ENCODE measurements at places on chromosomes 4 and X.

- H3K27ac ChIP-seq, result no peak overlapping the region
- H3K36me3 ChIP-seq, result no peaks in the 10 kb centered on the region
- no peak for DNase-seq
These were observed 28.3 kb downstream of the CNGA2 start for GRCh38 chrX:151762802-151763201.

DNA sequence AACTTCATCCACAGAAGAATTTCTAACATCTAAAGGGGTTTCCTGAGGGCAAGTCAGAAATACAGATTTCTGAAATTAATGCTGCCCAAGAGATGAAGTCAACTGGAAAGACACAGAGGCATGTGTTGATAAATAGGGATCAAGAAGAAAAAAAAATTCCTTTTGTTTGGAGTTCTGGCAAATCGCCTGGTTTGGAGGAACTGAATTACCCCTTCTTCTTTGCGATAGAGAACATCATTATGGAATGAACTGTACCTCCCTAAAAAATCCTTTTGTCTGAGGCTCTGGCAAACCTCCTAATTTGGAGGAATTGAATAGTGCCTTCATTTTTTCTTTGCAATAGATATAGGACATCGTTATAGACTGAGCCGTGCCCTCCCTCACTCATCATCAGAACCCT lies 200.9 kb downstream of the DHRSX start:
- no peak for DNase-seq
- no peak overlapping the region for H3K27ac ChIP-seq
- peaks cover 3% of the 10 kb centered on the region for H3K36me3 ChIP-seq
- H3K4me1 ChIP-seq, result no peaks in the 10 kb centered on the region

- no peaks in the 10 kb centered on the region for H3K4me1 ChIP-seq
- DNase-seq, result no peak
- no peak within 1 kb of the TSS for H3K27ac ChIP-seq
- H3K36me3 ChIP-seq, result no peaks in the 10 kb centered on the region
- H3K27me3 ChIP-seq, result peaks cover 15% of the 10 kb centered on the region
These were observed at the start of gene HTRA3 for GRCh38 chr4:8269535-8270417. Gene HTRA3, plus strand, starts transcription at chr4:8269754. Its CDS starts 215 bp downstream, at chr4:8269969.

- H3K27ac ChIP-seq, result no peak overlapping the region
- no peak for DNase-seq
- H3K4me3 ChIP-seq, result no peak overlapping the region
- H3K36me3 ChIP-seq, result no peaks in the 10 kb centered on the region
These were observed 679.7 kb downstream of the FAT4 start for GRCh38 chr4:125994430-125994829.

- H3K27ac ChIP-seq, result no peak overlapping the region
- no peaks in the 10 kb centered on the region for H3K27me3 ChIP-seq
- H3K36me3 ChIP-seq, result no peaks in the 10 kb centered on the region
- no peak overlapping the region for H3K4me3 ChIP-seq
- DNase-seq, result no peak
These were observed 97.1 kb downstream of the IQCM start for GRCh38 chr4:149718500-149718899.

- peaks cover 12% of the 10 kb centered on the region for H3K36me3 ChIP-seq
- DNase-seq, result no peak
- H3K27me3 ChIP-seq, result no peaks in the 10 kb centered on the region
- no peak overlapping the region for H3K4me3 ChIP-seq
- H3K27ac ChIP-seq, result no peak overlapping the region
These were observed 176.5 kb downstream of the FBXW7 start for GRCh38 chr4:152359208-152360044.

GRCh38 chr4:16196482-16197393 lies 29.5 kb downstream of the TAPT1 start:
- no peaks in the 10 kb centered on the region for H3K27me3 ChIP-seq
- DNase-seq, result no peak
- H3K4me1 ChIP-seq, result peaks cover 20% of the 10 kb centered on the region
- no peak overlapping the region for H3K27ac ChIP-seq

GRCh38 chr4:56773346-56773745 lies 48.2 kb downstream of the SPINK2 start:
- H3K4me1 ChIP-seq, result no peaks in the 10 kb centered on the region
- no peak for DNase-seq
- H3K4me3 ChIP-seq, result no peak overlapping the region
- no peaks in the 10 kb centered on the region for H3K27me3 ChIP-seq
- H3K27ac ChIP-seq, result no peak overlapping the region

GRCh38 chr4:24603343-24603742 lies 19.0 kb upstream of the DHX15 start:
- H3K4me1 ChIP-seq, result no peaks in the 10 kb centered on the region
- peaks cover 3% of the 10 kb centered on the region for H3K27me3 ChIP-seq
- DNase-seq, result no peak

- no peaks in the 10 kb centered on the region for H3K27me3 ChIP-seq
- no peaks in the 10 kb centered on the region for H3K4me1 ChIP-seq
- H3K4me3 ChIP-seq, result no peak overlapping the region
- no peak for DNase-seq
- H3K27ac ChIP-seq, result no peak overlapping the region
- H3K36me3 ChIP-seq, result no peaks in the 10 kb centered on the region
These were observed 1530.0 kb downstream of the PCDH18 start for GRCh38 chr4:136002316-136002715.

GRCh38 chr4:138805736-138806135 lies 209.8 kb upstream of the NOCT start:
- H3K27me3 ChIP-seq, result peaks cover 21% of the 10 kb centered on the region
- no peak overlapping the region for H3K27ac ChIP-seq
- no peaks in the 10 kb centered on the region for H3K36me3 ChIP-seq
- H3K4me1 ChIP-seq, result no peaks in the 10 kb centered on the region
- DNase-seq, result no peak
- no peak overlapping the region for H3K4me3 ChIP-seq

DNA sequence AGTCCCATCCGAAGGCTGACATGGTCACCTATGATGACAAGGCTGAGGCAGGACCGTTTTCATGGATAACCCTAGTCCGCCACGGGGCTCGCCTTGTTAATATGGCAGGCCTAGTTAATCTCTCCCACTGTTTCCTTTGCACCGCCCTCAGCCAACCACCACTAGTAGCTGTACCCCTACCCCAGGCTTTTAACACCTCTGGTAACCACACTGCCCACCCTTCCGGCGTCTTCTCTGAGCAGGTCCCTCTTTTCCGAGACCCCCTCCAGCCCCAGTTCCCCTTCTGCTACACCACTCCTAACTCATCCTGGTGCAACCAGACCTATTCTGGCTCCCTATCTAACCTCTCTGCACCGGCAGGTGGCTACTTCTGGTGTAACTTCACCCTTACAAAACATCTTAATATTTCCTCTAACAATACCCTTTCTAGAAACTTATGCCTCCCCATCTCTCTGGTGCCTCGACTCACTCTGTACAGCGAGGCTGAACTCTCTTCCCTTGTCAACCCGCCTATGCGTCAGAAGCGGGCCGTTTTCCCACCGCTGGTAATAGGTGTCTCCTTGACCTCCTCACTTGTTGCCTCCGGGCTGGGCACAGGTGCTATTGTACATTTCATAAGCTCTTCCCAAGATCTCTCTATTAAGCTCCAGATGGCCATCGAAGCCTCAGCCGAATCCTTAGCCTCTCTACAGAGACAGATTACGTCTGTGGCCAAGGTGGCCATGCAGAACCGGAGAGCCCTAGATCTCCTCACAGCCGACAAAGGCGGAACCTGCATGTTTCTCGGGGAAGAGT lies 964.4 kb downstream of the RPA4 start:
- H3K4me3 ChIP-seq, result no peak overlapping the region
- no peak overlapping the region for H3K27ac ChIP-seq
- no peaks in the 10 kb centered on the region for H3K27me3 ChIP-seq
- no peaks in the 10 kb centered on the region for H3K36me3 ChIP-seq

- H3K36me3 ChIP-seq, result no peaks in the 10 kb centered on the region
- DNase-seq, result peak; percentile 60
- peaks cover 19% of the 10 kb centered on the region for H3K4me1 ChIP-seq
- no peak overlapping the region for H3K4me3 ChIP-seq
- H3K27ac ChIP-seq, result peak overlapping the region; percentile 65
These were observed 115.0 kb downstream of the SMIM20 start for GRCh38 chr4:26028793-26029567.

DNA sequence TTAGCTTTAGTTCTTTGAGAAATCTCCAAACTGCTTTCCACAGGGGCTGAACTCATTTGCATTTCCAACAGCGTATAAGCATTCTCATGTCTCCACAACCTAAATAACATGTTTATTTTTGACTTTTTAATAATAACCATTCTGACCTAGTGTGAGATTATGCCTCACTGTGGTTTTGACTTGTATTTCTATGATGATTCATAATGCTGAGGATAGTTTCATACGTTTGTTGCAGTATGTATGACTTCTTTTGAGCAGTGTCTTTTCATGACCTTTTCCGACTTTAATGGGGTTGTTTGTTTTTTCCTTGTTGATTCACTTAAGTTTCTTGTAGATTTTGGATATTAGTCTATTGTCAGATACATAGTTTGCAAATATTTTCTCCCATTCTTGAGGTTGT lies 1833.0 kb upstream of the PCDH10 start:
- no peak for DNase-seq
- H3K27me3 ChIP-seq, result no peaks in the 10 kb centered on the region
- H3K4me3 ChIP-seq, result no peak overlapping the region
- H3K4me1 ChIP-seq, result no peaks in the 10 kb centered on the region
- H3K27ac ChIP-seq, result no peak overlapping the region

- no peak overlapping the region for H3K4me3 ChIP-seq
- no peak overlapping the region for H3K27ac ChIP-seq
- no peaks in the 10 kb centered on the region for H3K27me3 ChIP-seq
- no peak for DNase-seq
These were observed 120.0 kb upstream of the CHRDL1 start for GRCh38 chrX:110915570-110915969.

DNA sequence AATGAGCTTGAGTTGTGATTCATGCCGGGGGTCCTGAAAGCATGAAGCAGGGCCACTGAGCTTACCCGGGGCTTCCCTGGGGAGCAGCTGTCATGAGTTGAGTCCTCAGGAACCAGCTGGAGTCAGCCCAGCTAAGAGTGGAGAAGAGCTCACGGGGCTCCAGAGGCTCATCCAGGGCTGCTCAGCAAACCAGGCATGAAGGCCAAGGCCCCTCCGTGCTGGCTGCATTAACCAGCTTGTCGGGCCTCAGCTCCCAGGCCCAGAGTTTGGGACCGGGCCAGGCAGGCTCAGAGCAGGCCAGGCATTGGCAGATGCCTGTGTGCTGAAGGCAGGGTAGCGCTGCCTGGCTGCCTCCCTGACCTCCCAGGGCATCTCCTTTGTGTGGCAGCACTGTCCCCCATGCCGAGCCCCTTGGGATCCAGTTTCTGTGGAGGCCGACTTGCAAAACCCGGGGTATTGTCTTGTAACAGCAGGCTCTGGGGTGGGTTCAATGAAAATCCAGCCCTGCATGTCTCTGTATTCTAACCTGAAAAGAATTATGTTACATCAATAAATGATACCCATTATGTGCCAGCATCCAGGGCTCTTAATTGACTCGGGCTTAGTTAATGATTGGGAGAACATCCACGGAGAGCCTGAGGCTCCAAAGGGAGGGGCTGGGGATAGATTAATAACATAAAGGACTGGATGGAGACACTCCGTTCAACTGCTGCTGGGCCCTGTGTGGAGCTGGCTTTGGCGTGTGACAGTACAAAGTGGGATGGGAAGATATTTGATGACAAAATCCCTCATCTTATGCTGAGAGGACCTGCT lies 68.0 kb upstream of the MSX1 start:
- no peaks in the 10 kb centered on the region for H3K36me3 ChIP-seq
- DNase-seq, result no peak
- no peak overlapping the region for H3K4me3 ChIP-seq
- no peak overlapping the region for H3K27ac ChIP-seq
- no peaks in the 10 kb centered on the region for H3K27me3 ChIP-seq

DNA sequence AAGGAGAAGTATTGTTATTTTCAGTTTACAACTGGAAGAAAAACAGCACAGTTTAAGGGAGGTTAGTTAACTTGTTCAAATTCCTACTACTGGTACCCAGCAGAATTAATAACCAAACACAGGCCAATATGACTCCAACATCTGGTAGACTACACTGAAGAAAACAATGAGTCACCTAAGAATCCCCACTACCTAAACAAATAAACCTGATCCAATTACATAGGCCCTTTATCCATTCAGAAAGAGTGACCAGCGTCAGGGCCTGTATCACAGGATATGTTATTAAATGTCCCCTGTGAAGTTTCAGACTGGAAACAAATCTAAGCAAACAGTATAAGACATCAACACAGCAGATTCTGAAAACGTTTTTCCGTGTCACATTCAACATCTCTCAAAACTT lies 492.5 kb upstream of the INTU start:
- no peak overlapping the region for H3K4me3 ChIP-seq
- no peak for DNase-seq
- H3K27ac ChIP-seq, result no peak overlapping the region
- H3K27me3 ChIP-seq, result no peaks in the 10 kb centered on the region
- H3K36me3 ChIP-seq, result no peaks in the 10 kb centered on the region
- H3K4me1 ChIP-seq, result no peaks in the 10 kb centered on the region

DNA sequence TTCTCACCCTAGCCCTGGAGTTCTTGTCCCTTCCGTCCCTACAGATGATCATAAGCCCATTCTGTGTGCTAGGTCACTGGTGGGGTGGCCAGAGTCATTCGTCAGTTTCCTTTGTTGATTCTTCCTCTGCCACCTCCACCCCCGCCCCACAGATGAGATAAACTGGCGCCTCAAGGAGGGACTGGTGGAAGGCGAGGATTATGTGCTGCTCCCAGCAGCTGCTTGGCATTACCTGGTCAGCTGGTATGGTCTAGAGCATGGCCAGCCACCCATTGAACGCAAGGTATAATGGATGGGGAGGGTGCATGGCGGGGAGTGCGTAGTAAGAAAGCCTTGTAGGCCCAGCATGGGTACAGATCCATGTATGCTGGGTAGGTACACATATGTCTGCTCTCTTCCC lies 6.4 kb downstream of the USP11 start:
- H3K4me3 ChIP-seq, result no peak overlapping the region
- no peaks in the 10 kb centered on the region for H3K27me3 ChIP-seq
- no peak for DNase-seq

GRCh38 chr4:121796283-121796682 lies 4.8 kb upstream of the EXOSC9 start:
- no peaks in the 10 kb centered on the region for H3K27me3 ChIP-seq
- DNase-seq, result no peak
- H3K4me3 ChIP-seq, result no peak overlapping the region
- H3K4me1 ChIP-seq, result peaks cover 47% of the 10 kb centered on the region
- H3K36me3 ChIP-seq, result peaks cover 2% of the 10 kb centered on the region

GRCh38 chrX:110684653-110685052 lies 111.0 kb downstream of the CHRDL1 start:
- H3K4me1 ChIP-seq, result no peaks in the 10 kb centered on the region
- H3K27me3 ChIP-seq, result no peaks in the 10 kb centered on the region
- H3K36me3 ChIP-seq, result no peaks in the 10 kb centered on the region

- H3K4me1 ChIP-seq, result peaks cover 24% of the 10 kb centered on the region
- H3K27ac ChIP-seq, result no peak within 1 kb of the TSS
- H3K36me3 ChIP-seq, result peaks cover 2% of the 10 kb centered on the region
- DNase-seq, result no peak
- peak within 1 kb of the TSS; percentile 75 for H3K4me3 ChIP-seq
- H3K27me3 ChIP-seq, result peaks cover 59% of the 10 kb centered on the region
These were observed at the start of gene FHDC1 for GRCh38 chr4:152935631-152936445. Gene FHDC1, plus strand, starts transcription at chr4:152936323. Its CDS starts 6,735 bp downstream, at chr4:152943058.

- no peak overlapping the region for H3K27ac ChIP-seq
- no peak for DNase-seq
- no peak overlapping the region for H3K4me3 ChIP-seq
- no peaks in the 10 kb centered on the region for H3K36me3 ChIP-seq
These were observed 193.8 kb downstream of the BCOR start for GRCh38 chrX:39903937-39904336.

- peaks cover 37% of the 10 kb centered on the region for H3K4me1 ChIP-seq
- no peaks in the 10 kb centered on the region for H3K36me3 ChIP-seq
- DNase-seq, result no peak
- peak overlapping the region; percentile 67 for H3K27ac ChIP-seq
- H3K4me3 ChIP-seq, result peak overlapping the region; percentile 77
These were observed 77.5 kb downstream of the RLIM start for GRCh38 chrX:74536832-74537371.

Measured in activated T-helper 1 cell treated with anti-CD3 and anti-CD28 coated beads, Interleukin-12 subunit alpha, Interleukin-12 subunit beta, Interleukin-2, Interleukin-4 antibody, amounts not matched to agents 30 ng/mL and 10 ng/mL and 1 ng/mL, durations not matched to agents 14 hours and 24 hours and 36 hours (primary cell).